ENCODE measurements at places on chromosomes 6 and 20.

- DNase-seq: no peak
These were observed 67.9 kb downstream of the TRMT11 start for GRCh38 chr6:126054258-126054702.

DNA sequence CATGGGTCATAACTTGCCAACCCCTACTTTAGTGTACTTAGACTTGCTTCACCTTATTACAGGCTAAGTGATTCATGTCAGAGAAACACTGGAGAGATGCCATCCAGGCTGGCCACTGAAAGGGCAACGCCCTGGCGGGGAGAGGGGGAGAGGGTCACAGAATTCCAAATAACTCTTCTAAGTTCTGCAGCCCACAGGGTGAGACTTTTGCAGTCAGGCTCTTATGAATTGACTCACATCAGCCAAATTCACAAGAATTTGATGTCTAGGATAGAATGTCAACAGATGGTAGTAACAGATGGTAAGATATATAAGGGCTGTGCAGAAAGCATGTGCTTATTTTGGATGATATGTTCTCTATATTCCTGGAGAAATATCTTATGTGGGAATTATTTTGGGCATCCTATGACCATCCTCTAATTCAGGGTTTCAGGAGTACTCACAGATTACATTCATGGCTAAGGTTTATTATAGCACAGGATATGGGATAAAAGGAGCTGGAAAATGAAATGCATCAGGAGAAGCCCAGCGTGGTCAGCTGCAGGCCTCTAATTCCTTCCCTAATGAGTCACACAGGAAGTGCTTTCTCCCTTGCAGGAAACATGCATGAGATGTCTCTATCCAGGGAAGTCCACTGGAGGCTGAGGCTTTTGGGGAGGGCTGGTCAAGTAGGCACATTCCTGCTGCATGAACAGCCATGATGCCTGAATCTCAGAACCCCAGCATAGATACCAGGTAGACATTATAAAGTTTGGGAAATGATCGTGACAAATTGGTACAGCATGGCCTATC, 58.7 kb upstream of the RIN2 start:
- no peak for DNase-seq

- peak; percentile 18 for DNase-seq
These were observed 43.0 kb downstream of the SLC2A4RG start for GRCh38 chr20:63782521-63782971.

- DNase-seq: no peak
These were observed 178.3 kb downstream of the ZDHHC14 start for GRCh38 chr6:157559201-157559756.

GRCh38 chr6:56076033-56076432, 171.3 kb downstream of the COL21A1 start:
- DNase-seq: no peak

DNA sequence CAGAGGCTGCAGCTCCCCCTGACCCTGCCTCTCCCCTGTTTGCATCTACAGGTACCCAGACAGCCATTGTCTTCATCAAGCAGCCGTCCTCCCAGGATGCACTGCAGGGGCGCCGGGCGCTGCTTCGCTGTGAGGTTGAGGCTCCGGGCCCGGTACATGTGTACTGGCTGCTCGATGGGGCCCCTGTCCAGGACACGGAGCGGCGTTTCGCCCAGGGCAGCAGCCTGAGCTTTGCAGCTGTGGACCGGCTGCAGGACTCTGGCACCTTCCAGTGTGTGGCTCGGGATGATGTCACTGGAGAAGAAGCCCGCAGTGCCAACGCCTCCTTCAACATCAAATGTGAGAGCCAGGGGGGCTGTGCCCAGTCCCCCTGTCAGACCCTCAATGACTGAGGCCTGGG, 42.1 kb upstream of the SRF start:
- no peak for DNase-seq

DNA sequence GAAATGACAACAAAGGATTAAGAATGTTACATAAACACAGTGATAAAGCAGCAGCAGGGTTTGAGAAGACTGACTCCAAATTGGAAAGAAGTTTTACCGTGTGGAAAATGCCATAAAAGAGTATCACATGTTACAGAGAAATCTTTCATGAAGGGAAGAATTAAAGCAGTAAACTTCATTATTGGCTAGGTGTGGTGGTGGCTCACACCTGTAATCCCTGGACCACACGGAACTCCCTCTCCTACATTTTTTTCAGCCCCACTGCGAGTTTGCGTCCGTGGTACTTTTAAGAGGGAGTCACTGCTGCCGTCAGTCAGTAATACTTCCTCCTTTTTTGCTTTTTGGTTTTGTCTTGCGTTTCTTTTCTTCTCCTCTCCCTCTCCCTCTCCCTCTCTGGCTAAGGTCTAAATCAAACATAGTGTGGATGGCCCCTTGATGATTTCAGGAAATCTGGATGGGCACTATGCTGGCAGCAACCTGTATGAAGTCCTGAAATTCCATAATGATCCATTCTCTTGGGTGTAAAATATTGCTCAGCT, 112.3 kb downstream of the MAN1A1 start:
- DNase-seq: no peak

GRCh38 chr6:160360955-160361354, 12.8 kb downstream of the SLC22A3 start:
- no peak for DNase-seq
